Fibroblast of mammary gland (primary cell): ENCODE measurements at places on chromosomes 13 and 19.

DNA sequence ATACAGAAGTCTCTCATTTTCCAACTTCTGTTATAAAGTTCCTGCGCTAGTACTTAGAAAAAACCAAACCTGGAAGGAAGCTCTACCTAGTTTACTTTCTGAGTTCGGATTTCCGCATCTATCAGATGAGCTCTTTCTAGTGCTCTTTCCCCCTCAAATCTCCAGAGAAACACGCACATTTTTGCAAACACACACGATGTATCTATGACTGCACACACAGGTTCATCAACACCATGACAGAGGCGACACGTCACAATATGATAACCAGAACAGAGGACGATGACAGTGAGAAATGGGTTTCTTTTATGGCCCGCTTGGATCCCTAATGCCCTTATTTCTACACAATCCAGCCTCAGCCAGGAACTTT lies 629 bp upstream of the LRRC63 start:
- no peak for DNase-seq

- DNase-seq: no peak
Observed at GRCh38 chr13:110293649-110294048, 13.3 kb downstream of the COL4A1 start.

DNA sequence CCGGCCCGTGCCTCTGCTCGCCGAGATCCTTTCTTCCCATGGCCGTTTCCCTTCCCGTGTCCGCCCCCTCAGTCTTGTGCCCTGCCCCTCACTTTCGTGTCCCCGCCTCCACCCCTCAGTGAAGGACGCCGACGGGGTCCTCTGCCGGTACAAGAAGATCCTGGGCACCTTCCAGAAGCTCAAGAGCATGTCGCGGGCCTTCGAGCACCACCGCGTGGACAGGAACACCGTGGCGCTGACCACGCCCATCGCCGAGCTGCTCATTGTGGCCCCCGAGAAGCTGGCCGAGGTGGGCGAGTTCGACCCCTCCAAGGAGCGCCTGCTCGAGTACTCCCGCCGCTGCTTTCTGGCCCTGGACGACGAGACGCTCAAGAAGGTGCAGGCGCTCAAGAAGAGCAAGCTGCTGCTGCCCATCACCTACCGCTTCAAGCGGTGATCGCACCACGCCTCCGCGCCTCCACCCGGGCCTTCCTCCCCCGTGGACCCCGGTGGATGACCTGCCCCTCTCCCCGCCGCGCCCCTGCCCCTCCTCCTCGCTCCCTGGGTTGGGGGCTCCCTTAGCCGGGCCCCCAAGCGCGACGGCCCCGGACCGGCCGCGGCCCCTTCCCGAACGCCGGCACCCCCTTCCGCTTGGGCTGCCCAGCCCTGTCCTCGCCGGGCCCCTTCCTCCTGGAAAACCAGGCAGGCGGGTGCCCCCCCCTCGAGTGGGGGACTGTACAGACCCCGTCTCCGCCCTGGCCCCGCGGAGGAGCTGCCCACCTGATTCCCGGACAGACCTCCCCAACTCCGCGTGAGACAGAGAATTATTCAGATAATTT lies 2.3 kb upstream of the U2AF2 start:
- DNase-seq: no peak

DNA sequence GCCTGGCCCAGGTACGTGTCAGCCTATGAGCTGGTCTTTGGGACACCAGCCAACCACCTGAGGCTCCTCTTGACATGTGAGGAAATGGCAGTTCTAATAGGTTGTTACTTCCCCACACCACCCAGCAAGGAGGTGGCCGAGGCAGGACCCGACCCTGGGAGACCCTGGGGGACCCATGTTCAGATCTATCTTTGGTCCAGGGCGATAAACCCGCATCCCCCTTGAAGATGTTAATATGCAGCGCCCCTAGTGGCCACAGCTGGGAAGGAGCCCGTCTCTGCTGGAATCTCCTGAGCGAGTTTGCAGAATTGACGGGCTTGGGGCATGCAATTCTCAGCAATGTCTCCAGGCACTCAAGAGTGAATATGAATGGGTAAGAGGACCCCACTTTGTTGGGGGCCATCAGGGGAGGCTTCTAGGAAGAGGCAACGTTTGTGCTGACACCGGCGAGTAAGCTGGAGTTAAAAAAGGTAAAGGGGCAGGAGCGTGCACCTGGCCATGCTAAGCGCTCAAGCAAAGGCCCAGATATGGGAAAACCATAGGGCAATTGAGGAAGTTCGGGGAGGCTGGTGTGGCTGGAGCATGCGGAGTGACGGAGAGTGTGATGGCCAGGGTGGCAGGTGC lies 1.5 kb upstream of the MYO1F start:
- DNase-seq: peak; percentile 60

DNA sequence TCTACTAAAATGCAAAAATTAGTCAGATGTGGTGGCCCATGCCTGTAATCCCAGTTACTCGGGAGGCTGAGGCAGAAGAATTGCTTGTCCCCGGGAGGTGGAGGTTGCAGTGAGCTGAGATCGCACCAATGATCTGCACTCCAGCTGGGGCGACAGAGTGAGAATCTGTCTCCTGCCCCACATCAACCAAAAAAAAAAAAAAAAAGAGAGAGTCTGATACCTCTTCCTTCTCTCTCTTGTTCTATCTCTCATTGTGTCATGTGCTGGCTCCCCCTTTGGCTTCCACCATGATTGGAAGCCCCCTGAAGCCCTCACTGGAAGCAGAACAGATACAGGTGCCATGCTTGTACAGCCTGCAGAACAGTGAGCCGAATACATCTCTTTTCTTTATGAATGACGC lies 20.4 kb downstream of the CLEC11A start:
- no peak for DNase-seq

DNA sequence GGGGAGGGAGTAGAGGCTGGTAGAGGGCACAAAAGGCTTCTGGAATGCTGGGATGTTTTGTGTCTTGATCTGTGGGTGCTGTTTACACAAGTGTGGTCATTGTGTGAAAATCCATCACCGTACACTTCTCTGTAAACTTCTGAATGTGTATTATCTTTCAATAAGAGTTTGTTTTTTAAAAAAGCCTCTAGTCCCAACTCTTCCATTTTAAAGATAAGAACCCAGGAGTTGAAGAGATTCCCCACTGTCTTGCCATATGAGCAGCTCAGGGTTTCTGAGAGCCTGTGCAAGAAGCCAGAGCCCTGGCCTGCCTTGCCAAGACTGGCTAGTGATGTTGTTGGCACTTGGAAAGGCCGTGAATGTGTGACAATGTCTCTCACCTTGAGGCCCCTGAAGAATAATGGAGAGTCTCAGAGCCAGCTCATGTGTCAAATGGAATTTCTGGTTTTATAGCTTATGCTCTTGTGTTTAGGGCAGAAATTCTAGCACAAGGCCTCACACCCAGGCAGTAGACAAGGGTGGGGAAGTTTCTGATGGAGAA lies 57.5 kb upstream of the NPAS1 start:
- no peak for DNase-seq

DNA sequence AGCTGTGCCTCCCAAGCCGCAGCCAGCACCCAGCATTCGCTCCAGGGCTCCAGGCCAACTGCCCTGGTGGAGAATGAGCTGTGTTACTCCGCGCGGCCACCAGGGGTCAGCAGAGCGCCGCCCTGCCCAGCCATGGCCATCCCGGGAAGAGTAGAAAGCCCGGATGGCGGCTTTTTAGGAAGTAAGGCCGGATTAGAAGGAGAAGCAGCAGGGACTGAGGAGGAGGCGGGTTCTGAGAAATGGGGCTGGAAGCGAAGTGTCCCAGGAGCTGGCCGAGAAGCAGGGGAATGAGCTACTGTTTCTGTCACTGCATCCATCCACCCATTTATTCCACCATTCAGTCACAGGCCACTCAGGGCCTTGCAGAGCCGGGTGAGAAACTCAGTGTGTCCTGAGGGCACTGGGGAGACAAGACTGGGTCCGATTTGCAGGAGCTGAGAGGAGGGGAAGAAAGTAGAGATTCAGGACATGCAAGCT lies 6.6 kb upstream of the NPAS1 start:
- peak; percentile 59 for DNase-seq

- no peak for DNase-seq
Observed at GRCh38 chr13:76829572-76830327, 56.5 kb downstream of the KCTD12 start.

- no peak for DNase-seq
Observed at GRCh38 chr13:52995946-52996345, 32.7 kb upstream of the OLFM4 start.

DNA sequence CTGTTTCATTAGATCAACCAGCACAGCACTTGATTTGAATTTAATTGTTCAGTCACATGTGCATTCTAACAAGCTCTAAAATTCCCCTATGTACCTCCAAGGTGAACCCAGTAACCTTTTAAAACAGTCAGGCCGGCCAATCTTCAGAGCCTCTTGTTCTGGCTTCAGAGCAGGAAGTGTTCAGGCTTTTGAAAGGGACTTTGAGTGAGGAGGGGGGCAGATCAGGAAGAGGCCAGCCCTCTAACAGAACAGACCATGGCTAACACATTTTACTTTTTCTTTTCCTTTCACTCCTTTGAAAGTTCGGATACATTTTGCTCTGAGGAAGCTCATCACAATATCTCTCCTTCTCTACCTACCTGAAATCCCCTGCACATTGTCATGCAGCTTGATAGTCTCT lies 390.3 kb downstream of the TBC1D4 start:
- no peak for DNase-seq

- DNase-seq: no peak
Observed at GRCh38 chr13:64453831-64454230, 2776.3 kb downstream of the PCDH9 start.

DNA sequence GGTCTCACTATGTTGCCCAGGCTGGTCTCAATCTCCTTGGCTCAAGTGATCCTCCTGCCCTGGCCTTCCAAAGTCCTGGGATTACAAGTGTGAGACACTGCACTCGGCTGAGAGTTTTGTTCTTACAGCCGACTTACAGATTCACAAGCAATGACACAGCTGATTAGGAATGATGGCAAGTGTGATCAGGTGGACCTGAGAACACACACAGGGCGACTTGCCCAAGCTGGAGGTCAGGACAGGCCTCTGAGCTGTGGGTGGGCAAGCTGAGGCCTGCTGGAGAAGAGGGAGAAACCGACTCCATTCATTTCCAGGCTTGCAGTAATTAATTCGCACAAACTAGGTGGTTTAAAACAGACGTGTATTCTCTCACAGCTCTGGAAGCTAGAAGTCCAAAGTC lies 8.1 kb upstream of the ATG4D start:
- no peak for DNase-seq

DNA sequence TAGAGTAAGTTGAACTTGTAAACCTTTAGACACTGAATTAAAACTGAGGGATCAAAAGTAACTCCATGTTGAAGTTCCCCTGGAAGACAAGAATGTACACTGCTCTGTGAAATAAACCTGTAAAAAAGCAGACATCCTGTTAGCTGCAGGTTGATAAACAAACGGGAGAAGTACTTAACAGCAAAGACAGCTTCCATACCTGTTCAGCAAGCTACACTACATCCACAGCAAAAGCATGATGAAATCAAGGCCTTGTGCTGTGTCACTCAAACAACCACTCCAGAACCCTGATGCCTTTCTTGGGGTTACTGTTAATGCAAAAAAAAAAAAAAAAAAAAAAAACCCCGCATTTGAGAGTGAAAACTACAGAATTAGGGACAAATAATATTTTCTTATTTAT lies 20.8 kb downstream of the ANKRD10 start:
- DNase-seq: no peak

- DNase-seq: peak; percentile 12
Observed at GRCh38 chr13:94859278-94859691, 146.9 kb upstream of the SOX21 start.

- no peak for DNase-seq
Observed at GRCh38 chr13:70430256-70430655, 322.0 kb upstream of the KLHL1 start.

DNA sequence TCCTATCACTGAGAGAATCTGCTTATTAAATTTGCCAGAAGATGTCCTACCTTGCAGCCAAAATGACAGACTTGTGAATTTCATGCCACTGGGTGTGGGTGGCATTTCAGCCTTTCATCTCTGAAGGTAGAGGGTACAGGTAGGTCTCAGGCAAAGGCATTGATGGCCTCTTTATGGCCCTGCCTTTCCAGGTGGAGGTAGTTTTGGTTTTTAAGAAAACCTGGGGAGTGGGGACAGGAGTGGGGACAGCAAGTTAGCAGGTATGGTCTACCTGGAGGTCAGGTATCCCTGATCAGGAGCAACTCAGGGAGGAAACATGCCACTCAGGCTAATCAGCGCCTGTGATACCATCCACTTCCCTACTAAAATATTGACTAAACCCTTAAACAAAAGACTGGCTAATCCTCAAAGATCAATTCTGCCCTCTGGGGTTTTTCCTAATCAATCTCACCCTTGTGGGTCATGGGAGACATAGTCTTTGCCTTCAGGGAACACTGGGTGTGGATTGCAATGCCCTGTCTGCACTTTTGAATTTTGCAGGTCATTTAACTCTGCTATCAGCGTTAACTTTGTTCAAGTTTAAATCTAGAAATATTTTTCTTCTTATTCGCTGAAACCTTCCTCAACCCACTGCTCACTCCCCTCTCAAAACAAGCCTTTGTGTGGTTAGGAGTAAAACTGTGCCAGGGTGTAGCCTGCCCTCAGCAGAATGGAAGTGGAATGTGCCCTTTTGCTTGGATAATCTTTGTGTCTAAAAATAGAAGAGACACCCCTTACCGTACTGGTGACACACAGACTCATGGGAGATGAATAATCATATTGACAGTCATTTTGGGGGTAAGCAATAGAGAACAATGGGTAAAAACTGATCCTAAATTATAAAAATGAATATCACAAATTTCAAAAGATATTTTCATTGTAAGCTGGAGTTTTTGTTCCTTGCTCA lies 233.7 kb downstream of the COG6 start:
- peak; percentile 25 for DNase-seq

DNA sequence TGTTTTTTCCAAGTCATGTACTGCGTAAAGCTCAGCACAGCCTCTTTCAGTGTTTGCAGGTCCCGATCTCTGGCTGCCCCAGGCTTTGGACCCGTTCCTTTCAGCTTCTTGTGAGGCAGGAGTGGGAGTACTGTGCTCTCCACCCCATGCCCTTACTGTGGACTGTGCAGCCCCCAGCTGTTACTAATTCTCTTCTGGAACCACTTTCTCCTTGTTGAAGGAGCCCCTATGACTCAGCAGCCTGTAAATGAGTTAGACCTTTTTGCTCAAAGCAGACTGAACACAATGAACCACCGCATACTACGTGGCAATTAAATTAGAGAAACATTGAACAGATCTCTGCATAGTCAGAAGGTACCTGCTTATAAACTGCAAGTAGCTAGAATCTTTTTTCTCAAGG lies 39.0 kb downstream of the SERTM1 start:
- DNase-seq: peak; percentile 93

GRCh38 chr19:38264486-38265212 lies at the start of gene SPINT2:
TSS of gene SPINT2 (plus strand) at chr19:38264573. CDS start at chr19:38264893, 320 bp downstream.
- no peak for DNase-seq
